ENCODE measurements at places on chromosomes 1 and 21.

DNA sequence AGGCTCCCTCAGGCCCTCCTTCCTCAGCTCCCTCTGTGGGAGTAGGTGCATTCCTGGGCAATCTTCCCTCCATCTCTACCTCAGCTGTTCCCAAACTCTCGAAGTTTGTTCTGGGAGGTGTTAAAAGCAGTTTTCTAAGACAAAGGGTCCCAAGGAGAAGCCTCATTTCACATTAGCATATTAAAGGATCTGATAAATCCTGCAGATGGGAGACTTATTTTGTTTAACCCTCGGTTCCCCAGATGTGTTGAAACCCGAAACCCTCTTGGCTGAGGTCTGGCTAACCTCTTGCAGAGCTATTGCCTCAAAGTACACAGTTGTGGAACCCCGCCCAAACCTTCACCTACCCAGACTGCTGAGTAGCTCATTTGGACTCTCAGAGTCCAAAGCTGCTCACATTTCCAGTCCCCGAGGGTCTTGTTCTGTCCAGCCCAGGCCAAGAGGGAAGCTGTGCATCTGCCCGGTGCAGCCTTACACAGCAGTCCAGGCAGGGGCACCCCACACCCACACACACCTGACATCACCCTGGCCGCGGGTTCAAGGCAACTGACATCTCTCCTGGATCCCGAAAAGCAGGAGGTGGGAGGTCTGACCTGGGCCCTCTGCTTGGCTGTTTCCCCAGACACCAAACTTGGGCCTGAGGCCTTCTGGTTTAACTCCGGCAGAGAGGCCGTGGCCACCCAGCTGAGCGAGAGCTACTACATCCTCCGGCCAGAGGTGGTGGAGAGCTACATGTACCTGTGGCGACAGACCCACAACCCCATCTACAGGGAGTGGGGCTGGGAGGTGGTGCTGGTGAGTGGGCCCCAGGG lies 19.5 kb upstream of the SELENON start:
- no peak for DNase-seq

- DNase-seq = no peak
Observed at GRCh38 chr1:218493986-218494385, 148.8 kb downstream of the TGFB2 start.

DNA sequence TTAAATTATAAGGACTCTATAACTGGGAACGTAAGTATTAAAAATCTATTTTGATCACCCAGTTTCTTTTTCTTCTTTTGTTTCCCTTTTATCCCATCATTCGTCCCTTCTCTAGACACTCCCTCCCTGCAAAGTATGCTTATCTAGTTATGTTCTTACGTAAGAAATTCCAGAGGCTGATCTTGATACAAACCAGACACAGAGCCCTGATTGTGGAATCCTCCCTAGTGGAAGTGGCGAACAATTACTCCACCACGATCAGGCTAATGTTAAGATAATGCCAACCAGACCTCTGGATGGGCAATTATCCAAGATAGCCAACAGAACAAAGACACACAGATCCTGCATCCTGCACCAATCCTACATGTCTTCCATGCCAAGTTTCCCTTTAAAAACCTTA lies 1557.4 kb downstream of the PLA2G4A start:
- no peak for DNase-seq

DNA sequence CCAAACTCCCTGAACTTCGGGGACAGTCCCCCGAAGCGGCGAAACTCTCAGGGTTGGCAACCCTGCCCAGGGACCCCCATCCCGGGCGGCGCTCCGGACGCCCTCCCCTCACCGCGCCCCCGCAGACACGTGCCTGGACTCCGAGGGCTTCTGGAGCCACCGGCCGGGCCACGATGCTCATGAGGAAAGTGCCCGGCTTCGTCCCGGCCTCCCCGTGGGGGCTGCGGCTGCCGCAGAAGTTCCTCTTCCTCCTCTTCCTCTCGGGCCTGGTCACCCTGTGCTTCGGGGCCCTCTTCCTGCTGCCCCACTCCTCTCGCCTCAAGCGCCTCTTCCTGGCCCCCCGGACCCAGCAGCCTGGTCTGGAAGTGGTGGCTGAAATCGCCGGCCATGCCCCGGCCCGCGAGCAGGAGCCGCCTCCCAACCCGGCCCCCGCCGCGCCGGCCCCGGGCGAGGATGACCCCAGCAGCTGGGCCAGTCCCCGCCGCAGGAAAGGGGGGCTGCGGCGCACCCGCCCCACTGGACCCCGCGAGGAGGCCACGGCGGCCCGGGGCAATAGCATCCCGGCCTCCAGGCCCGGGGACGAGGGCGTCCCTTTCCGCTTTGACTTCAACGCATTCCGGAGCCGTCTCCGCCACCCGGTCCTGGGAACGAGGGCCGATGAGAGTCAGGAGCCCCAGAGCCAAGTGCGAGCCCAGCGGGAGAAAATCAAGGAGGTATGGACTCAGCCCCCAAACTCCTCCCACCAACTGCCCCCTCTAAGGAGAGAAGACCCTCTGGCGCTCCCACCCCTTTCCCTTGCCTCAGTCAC lies 1.2 kb downstream of the MAN1C1 start:
- no peak for DNase-seq

DNA sequence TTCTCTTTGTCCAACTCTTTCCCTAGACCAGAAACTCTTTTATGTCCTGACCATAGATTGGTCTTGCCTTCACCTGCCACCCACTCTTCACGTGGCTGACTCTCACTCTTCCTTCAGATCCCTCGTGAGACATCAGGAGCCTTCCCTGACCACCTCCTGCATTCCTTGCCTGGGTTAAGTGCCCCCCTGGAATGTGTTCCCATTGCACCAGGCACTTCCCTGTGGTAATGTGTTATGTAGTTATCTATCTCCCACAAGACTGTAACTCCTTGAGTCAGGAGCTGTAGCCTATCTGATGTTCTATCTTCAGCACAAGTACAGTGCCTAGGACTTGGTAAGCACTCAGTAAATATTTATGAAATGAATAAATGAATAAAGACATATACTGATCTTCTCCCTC lies 111.2 kb upstream of the CTTNBP2NL start:
- no peak for DNase-seq

DNA sequence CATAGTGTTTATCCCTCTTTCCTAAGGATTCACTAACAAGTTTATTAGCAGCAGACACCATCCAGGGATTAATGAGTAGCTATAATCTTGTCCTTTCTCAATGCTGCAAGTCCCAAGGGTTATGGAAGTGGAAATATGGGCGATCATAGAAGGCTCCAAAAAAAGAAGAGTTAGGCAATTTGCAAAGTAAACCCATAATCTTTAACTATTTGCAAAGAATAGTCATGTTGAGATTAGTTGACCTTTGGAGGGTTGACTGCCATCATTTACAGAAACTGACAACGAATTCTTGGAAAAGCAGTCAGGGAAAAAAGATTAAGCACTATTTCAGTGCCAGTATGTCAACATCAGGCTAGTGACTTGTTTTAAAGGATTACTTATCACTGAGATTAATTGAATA lies 169.9 kb downstream of the KCNT2 start:
- DNase-seq = no peak

DNA sequence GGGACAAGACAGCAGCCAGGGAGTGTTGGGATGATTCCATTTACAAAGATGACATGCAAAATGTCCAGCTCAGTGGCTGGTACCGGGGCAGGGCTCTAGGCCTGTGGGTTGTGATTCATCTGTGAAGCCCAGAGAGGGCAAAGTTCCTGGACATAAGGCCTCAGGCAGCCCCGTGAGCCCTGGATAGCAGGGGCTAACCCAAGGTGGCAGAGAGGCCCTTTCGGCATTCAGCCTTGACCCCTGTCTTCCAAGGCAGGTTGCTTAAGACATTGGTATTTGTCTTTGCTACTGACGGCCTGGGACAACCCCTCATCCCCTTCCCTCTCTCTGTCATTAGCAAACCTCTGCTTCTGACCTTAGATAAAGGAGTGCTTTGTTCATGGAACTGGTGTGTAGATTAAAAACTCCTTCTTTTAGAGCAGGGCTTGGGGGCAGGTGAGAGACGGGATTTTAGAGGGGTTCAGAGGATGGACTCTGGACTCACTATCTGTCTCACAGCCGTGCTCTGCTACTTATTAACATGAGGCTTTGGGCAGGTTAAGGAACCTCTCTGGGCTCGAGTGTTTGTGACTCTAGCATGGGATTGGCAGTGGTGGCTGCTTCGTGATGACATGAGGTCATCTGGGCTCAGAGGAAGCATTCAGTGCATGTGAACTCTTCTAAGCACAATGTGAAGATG lies 36.3 kb downstream of the TMEM51 start:
- DNase-seq = no peak

GRCh38 chr1:32275424-32275823 lies 16.5 kb upstream of the HDAC1 start:
- DNase-seq = no peak

GRCh38 chr1:36419140-36419539 lies 21.4 kb upstream of the LSM10 start:
- DNase-seq = no peak

DNA sequence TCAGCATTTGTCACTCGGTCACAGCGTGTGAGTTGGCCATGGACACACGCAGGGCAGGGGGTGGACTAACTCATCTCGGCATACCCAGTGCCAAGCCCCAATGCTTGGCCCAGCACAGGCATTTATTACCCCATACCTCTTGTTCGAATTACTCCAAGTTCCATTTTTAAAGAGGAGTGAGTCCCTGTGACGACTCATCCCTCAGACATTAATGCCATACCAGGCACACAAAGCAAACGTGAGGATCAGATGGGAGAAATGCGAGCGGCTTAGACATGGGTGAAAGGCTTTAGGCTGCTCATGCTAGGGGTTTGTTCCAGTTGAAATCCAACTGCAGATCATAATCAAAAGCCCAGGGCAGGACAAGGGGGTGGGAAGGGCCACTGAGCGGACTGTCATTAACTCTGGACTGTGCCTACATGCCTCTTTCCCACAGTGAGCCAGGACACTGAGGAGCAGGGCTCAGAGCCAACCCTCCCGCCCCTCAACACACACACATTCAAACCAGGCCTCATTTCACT lies 118.5 kb upstream of the NGF start:
- DNase-seq = no peak

DNA sequence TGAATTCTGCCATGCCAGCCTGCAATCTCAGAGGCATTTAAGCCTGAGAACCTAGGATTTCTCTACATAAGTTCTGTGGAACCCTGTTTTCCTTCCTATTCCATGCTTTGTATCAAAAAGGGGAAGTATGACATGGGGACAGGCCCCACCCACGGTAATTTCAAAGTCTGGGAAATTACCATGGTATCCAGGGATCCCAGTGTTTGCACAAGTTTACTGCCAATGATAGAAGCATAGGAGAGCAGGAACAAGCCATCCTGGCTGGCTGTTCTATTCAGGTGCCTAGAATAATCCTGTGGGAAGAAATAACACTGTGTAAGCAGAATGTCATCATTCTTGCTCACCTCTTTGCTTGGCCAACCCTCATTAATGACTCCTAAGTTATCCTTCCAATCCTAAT lies 53.8 kb upstream of the ATP1B1 start:
- DNase-seq = no peak

DNA sequence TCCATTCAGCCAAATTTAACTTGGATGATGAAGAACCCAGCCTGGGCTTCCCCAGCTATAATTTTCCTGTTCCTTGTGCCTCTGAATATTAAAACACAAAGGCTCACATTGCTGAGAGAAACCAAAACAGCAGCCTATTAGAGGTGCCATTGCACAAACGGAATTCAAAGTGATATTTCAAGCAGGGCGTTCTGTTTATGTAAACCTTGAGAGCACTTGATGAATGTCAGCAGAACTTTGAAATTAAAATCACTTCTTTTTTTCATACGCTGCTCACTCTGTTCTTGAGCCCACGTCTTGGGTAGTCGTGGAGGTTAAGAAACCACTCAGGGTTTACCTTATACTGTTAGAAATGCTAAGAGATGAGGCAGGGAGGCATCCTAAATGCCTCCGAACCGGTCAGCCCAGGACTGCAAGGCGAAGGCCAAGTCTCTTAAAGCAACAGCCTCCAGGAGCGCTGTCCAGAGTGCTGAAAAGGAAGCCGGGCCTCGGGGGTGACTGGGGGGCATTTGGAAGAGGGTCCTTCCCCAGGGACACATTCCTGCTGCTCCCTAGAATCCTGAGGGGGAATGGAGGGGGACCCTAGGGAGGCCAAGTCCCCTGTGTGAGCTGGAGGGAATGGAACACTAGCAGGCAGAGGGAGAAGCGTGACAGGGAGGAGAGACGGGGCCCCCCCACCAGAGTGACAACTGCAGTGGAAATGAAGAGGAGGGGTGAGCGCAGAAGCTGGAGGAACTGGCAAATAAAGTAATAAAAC lies 154.8 kb upstream of the VAMP3 start:
- peak; percentile 11 for DNase-seq

GRCh38 chr1:168137515-168137821 lies 738 bp upstream of the GPR161 start:
- no peak for DNase-seq

GRCh38 chr1:172383536-172383935 lies 36.9 kb upstream of the C1orf105 start:
- no peak for DNase-seq

GRCh38 chr1:14486401-14487201 lies 111.9 kb upstream of the KAZN start:
- no peak for DNase-seq

GRCh38 chr1:174654560-174654959 lies 206.8 kb downstream of the GPR52 start:
- DNase-seq = no peak

DNA sequence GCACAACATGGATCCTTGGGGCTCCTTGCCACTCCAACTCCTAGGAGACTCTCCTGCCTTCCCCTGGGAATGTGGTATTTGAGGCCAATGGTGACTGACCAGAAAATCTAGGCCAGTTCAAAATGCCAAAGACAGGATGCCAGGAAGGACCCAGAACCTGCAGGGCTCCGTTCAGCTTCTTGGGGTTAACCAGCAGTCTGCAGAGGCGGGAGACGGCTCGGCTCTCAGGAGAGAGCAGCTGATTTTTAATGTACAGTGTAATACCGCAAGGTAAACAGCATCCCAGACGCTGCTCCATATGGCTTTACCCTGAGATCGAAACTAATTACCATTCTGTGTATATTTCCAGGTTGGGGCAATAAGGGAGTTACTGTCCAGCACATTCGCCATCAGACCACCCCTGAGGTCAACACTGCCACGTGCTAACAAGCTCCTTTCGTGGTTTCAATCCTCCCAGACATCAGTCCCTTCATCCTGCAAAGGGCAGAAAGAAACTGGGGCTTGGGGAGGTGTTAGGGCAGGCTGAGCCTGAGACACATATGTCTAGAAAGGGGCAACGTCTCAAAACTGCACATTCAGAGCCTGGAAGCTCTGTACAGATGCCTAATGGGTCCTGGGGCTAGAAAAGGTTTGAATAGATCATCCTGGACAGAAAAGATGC lies 16.7 kb downstream of the ITPKB start:
- no peak for DNase-seq

GRCh38 chr1:81921851-81922462 lies 121.2 kb downstream of the ADGRL2 start:
- DNase-seq = no peak

GRCh38 chr1:117241512-117241911 lies 30.8 kb upstream of the VTCN1 start:
- no peak for DNase-seq
